ENCODE measurements at places on chromosomes 7 and 10.

DNA sequence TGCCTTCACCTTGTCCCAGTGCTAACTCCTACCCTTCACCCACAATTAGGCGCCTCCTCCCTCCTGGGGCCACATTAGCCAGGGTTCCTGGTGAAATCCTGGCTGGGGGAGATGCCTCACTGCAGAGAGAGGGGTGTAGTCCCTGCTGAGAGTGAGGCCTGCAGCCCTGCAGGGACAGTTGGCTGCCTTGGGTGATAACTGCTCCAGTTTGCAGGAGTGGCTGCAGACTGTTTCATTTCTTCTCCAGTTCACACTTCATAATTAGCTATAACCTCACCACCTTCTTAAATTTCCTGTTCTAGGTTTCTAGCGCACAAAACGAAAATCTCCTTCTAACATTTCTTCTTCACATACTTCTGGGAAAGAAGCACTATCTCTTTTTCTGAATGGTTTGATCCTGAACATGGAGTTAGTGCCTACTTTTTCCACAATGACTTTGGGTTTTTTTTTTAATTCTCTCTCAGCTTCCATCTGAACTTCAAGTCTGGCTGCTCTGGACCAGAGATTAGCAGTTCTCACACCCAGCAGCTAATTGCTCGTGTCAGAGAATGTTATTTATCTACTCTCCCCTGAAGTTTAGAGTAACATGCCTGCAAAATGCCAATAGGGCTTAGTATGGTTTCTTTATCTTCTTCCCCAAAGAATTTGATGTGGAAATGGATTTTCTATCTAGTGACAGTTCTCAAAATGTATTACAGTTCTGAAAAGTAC, 15.5 kb upstream of the JAZF1 start:
- DNase-seq, result no peak

GRCh38 chr7:100561491-100562194, 12.1 kb downstream of the SAP25 start:
- no peak for DNase-seq

GRCh38 chr10:116787053-116787659, 44.8 kb upstream of the HSPA12A start:
- DNase-seq, result no peak

GRCh38 chr7:104793066-104793465, 220.9 kb upstream of the KMT2E start:
- DNase-seq, result no peak

- DNase-seq, result no peak
Observed at GRCh38 chr10:98154076-98154475, 19.6 kb downstream of the R3HCC1L start.

GRCh38 chr10:68340358-68341080, 7.8 kb upstream of the PBLD start:
- DNase-seq, result no peak

GRCh38 chr10:57624066-57624465, 643.6 kb downstream of the IPMK start:
- no peak for DNase-seq

DNA sequence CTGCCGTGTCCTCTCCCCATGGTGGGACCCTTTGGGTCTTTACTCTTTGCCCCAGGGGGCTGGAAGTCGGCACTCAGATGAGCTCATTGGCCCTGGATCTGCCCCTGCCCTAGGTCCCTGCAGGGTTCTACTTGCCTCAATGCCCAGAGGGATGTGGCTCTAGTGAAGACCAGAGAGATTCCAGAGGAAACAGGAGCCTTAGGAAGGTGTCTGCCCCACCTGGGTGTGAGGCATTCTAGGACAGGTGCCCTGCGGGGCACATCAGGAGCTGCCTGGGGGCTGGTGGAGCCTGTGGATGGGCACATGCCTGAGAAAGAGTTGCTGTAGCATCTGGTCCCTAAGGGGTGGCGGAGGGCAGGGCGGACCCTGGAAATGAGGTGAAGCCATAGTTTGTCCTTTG, 128.6 kb downstream of the ADCY1 start:
- DNase-seq, result no peak

- DNase-seq, result no peak
Observed at GRCh38 chr7:50210706-50211115, 93.8 kb upstream of the IKZF1 start.

Measured in stimulated activated CD8-positive, alpha-beta memory T cell treated with anti-CD3 and anti-CD28 coated beads, Interleukin-4, amount 100 ng/mL, for 4 hours (primary cell).